ENCODE measurements at places on chromosomes 16 and 17.

DNA sequence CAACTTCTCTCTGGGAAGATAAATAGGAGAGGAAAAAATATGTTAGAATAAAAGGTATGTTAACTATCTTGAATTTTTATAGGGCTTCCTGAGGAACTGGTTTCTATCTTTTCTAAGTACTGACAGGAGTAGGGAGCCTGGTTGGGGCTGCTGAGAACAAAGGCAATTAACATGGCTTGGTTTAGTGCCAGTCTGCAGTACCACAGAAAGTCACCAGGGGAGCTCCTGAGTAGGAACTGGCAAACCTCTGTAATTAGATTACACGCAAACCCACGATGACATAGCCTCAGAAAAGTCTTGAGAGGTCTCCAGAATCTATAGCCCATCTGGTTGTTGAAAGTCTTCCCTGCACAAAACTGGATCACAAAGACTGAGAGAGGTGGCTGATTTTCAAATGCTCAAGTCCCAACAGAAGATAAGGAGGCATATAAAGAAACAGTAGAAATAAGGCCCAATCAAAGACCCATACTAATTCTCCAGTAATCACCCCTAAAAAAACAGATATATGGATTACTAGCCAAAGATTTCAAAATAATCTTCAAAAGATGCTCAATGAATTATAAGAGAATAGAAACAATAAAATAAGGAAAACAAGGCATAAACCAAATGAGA, 11.7 kb upstream of the CNTNAP4 start:
- DNase-seq: no peak

DNA sequence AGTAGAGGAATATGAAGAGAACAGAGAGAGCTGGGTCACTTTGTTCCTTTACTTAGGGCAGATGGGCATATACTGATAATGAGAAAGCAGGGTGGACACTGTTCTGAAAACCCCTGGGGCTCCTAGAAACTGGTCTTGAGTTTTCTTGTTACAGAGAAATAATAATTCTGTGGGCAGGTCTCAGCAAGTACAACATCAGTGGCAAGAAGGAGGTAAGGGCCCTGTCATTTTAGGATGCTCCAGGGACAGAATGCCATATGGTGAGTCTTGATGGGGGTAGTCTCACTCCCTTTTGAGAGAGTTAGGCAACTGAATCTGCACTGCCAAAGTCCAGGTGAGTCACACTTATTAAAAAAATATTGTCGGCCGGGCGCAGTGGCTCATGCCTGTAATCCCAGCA, 102.3 kb downstream of the KCNJ2 start:
- DNase-seq: no peak

DNA sequence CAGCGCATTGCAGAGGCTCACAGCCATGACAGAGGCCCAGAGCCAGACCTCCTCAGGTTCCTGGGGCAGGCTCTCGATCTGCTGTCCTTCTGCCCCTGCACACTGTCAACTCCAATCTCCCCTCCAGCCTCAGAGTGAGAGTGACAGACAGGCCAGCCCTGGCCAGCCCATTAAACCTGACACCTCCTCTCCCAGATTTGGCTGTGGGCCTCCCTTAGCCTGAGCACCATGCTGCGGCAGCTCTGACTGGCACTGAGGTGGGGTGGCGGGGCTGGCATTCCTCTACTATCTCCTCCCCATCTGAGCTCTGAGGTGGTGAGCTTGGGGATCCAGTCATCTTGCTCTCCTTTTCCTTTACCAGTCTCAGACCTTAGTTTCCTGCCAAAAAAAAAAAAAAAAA, 15.5 kb upstream of the C1QL1 start:
- DNase-seq: no peak

DNA sequence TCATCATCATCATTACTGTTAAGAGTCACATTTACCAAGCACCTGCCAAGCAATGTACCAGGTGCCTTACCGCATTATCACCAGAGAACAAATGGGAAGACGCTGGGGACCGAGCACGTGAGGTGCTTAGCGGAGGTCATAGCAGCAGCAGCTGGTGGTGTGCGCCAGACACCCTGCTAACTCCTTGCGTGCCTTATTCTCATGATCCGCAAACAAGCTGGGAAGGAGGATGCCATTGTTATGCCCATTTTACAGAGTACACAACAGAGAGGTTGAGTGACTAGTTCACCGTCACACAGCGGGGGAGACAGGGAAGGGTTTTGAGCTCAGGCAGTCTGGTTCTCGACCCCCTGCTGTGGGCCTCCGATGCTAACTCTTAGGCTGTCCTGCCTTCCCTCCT, 7.3 kb downstream of the ATP2A3 start:
- no peak for DNase-seq

DNA sequence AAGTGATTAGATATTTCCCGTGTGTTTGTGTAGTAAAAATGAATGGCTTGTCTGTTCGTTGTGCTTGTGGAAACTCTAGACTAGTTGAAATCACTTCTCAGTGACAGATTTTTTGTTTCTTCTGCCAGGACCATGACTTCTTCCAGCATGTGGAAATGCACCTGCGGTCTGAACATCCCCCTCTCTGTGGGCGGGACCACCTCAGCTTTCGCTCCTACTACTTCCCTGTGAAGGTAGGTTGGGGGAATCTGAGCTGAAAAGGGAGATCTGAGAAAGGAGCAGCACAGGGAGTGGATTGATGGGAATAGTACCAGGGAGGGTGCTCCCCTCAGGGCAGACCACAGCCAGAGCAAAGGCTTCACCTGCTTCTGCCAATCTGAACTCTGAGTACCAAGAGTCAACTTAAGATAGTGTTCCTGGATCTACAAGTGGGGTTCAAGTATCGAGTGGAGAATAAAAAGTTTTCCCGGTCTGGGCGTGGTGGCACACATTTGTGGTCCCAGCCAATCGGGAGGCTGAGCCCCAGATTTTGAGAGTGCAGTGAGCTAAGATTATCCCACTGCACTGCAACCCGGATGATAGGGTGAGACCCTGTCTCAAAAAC, 47.5 kb downstream of the SF3B3 start:
- DNase-seq: no peak

DNA sequence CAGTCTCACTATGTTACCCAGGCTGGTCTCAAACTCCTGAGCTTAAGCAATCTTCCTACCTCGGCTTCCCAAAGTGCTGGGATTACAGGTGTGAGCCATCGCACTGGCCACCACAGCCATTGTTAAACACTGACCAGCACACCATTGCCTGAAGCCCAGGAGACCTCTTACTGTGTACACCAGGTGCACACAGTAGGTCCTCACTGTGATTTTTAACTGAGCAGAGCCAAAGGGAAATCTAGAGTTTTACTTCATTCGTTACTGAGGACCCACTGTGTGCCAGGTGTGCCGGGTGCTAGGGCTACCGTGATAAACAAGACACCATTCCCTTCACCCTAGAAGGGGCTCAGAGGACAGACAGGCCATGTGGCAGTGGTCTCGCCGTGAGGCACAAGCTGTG, 4.2 kb downstream of the ITGB4 start:
- DNase-seq: no peak

- DNase-seq: no peak
Measured at GRCh38 chr17:34363183-34363661, at the start of gene CCL1. Gene CCL1, minus strand, starts transcription at chr17:34363233. Its CDS starts 72 bp downstream, at chr17:34363161.

Data from cortex of kidney (tissue), 1 donor.